ENCODE measurements at places on chromosomes 2 and 18.

- no peak for DNase-seq
These were observed 125.6 kb downstream of the CACNB4 start for GRCh38 chr2:151973013-151973900.

GRCh38 chr2:50069454-50069853 is 915.1 kb upstream of the FSHR start:
- DNase-seq = no peak

DNA sequence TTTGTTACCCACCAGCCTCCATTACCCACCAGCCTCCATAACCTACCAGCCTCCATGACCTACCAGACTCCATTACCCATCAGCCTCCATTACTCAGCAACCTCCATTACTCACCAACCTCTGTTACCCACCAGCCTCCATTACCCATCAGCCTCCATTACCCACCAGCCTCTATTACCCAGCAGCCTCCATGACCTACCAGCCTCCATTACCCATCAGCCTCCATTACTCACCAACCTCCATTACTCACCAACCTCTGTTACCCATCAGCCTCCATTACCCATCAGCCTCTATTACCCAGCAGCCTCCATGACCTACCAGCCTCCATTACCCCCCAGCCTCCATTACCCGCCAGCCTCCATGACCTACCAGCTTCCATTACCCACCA is 133.3 kb upstream of the HS6ST1 start:
- no peak for DNase-seq

GRCh38 chr2:12602661-12603060 is 114.1 kb upstream of the TRIB2 start:
- DNase-seq = no peak

- DNase-seq = no peak
These were observed 96.0 kb downstream of the SOS1 start for GRCh38 chr2:39024833-39025232.

- DNase-seq = no peak
These were observed 1.9 kb upstream of the ZFP36L2 start for GRCh38 chr2:43228321-43228751.

- DNase-seq = no peak
These were observed 221.3 kb downstream of the BCL2 start for GRCh38 chr18:63098018-63098981.

- DNase-seq = no peak
These were observed 23.3 kb upstream of the FOSL2 start for GRCh38 chr2:28369358-28369757.

DNA sequence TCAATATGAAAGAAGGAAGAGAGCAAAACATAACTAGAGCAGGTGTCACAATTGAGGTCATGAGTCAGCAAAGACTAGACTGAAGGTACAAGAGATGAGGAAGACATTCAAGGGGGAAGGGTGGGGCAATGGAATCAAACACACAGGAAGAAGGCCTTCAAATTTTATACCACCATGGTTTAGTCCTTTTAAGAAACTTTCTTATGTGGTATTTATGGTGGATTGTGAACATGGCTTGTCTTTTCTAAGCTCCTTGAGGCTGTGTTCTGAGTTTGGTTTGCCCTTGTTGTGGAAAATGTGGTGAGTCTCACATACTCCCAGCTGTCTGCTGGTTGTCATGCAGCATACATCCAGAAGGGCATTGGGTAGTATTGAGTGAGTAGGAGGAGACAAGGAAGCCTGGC is 62.1 kb downstream of the NABP1 start:
- no peak for DNase-seq

GRCh38 chr18:79695856-79696850 is 16.6 kb downstream of the CTDP1 start:
- no peak for DNase-seq

- DNase-seq = peak; percentile 50
These were observed 80.7 kb upstream of the LDLRAD4 start for GRCh38 chr18:13137670-13138419.

- DNase-seq = no peak
These were observed 305.9 kb downstream of the HRH4 start for GRCh38 chr18:24766376-24766775.

GRCh38 chr2:203490391-203490790 is 44.7 kb downstream of the RAPH1 start:
- no peak for DNase-seq

GRCh38 chr2:18242716-18243115 is 317.7 kb downstream of the RDH14 start:
- no peak for DNase-seq

DNA sequence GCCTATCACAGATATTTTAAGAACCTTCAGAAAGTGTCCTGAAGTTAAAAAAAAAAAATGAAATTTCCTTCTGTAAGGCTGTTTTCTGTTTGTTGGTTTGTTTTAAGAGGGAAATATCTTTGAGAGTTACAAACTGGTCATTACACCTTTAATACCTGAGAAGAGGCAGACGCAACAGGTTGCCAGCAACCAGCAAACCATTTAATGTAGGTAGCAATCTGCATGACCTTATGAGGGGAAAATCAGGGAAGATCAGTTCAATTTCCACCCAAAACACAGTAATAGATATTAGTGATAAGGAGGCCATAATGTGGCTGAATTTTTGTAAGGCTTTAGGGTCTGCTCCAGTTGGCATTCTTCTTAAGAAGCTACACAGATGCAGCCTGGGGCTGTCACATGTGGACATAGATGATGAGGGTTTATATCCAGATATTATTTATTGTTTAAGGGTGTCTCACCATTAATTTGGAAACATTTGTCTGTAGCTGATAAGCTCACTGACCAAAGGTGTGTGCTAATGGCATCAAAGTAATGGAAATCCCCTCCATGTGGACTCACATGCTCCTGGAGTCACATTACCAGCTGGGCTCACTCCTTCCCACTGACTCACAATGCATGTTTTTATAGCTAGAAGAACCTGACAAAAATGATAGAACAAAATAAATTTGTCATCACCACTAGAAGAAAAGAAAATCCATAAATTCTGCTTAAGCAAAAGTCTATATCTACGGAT is 83.5 kb upstream of the DTNA start:
- DNase-seq = no peak

DNA sequence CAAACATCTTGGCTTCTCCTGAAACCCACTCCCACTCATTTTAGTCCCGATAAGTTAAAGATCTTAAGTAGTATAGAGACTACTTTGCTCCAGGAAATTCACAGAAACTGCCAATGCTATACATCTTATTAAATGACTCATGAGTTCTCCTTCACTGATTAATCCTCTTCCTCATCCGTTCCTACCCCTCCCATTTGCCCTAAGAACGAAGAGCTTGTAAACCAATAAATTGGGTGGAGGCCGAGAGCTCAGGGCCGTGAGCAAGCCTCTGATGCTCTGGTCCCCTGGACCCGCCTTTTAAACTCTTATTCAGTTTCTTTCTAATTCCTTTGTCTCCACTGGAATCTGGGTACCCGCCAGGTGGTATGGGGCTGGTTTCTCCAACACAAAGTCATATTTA is 68.6 kb downstream of the METTL8 start:
- no peak for DNase-seq

GRCh38 chr2:36382472-36382871 is 26.9 kb downstream of the CRIM1 start:
- DNase-seq = no peak

DNA sequence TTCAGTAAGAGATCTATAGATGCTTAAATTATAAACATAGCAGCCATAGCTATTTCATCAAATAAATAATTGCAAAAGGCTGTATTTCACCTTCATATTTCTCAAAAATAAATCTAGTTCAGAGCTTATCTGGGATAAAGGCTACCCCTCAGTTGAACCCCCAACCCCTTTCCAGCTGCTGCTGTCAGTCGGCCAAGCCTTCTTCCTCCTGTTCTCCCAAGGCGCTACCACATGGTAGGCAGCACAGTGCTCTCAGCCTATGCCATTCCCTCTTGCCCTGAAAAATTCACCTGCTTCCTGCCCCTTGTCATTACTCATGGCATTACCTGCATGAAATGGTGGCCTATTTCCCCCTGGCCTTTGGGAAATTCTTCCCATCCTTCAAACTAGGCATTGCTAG is 136.5 kb downstream of the NYAP2 start:
- DNase-seq = no peak

- no peak for DNase-seq
These were observed 88.8 kb upstream of the MAP4K4 start for GRCh38 chr2:101608408-101609310.

DNA sequence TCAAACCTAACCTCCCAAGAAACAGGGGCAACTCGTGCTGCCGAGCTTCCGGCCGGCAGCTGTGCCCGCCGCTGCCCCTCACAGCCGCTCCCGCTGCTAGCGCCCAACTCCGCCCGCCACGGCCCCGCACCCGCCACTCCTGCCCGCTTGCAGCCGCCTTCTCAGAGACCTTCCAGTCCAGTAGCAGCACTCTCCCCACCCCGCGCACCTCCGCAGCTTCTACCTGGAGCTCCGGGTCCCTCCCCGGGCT is 722 bp upstream of the C2orf15 start:
- no peak for DNase-seq

DNA sequence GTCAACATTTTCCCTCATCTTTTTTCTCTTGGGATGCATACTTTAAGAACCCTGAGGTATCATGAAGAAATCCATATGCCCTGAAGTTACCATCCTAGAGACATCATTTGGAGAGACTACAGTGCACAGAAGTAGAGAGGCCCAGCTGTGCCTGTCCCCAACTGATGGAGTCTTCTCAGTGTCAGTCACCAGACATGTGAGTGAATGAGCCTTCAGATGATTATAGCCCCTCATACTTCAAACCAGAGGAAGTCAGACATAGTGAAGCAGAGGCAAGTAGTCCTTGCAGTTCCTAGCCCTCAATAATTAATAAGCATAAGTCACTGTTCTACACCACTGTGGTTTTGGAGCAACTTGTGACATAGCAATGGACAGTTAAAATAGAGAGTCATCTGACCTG is 194.4 kb upstream of the ITGA4 start:
- no peak for DNase-seq

GRCh38 chr2:234708091-234708683 is 211.3 kb upstream of the ARL4C start:
- DNase-seq = no peak

GRCh38 chr18:29056800-29057199 is 879.9 kb upstream of the CDH2 start:
- DNase-seq = no peak

- DNase-seq = no peak
These were observed 136.9 kb upstream of the IL1R2 start for GRCh38 chr2:101854877-101855276.

- no peak for DNase-seq
These were observed 24.3 kb downstream of the TRAPPC12 start for GRCh38 chr2:3403587-3404334.

GRCh38 chr2:73284296-73285158 is at the start of gene FBXO41:
Gene FBXO41 (minus strand): TSS chr2:73284478. CDS start chr2:73269630, 14,848 bp downstream.
- DNase-seq = peak; percentile 29

All from frontal cortex (tissue), 4 donors.